Lower leg skin (tissue), 4 donors: ENCODE measurements at places on chromosomes 6 and 20.

- no peak for DNase-seq
These were observed 3.8 kb upstream of the TUBB1 start for GRCh38 chr20:59015411-59015810.

DNA sequence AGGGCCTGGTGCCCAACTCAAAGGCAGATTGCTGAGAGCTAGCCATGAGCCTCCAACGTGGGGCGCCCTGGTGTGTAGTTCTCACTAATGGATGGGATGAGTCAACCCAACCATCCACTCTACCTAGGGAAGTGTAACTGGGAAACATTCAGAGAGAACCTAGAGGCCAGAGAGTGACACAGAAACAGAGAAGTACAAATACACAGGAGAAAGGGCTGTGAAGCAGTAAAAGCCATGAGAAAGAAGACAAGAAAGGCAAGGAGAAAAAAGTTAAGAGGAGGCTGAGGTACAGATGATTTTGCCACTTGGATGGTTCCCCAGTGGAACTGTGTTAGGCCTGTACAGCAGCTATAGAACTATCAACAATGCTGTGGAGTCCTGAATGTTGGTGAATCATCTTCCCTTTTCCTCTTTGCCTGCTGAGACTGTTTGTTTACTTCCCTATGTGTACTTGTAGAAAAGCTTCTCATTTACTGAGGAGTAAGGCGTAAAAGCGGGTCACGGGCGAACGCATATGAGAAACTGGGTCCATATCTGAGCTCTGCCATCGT, 39.0 kb downstream of the MAN1A1 start:
- no peak for DNase-seq

GRCh38 chr6:89669002-89669401, 30.5 kb upstream of the LYRM2 start:
- DNase-seq = no peak

GRCh38 chr6:167565884-167566599, 241.2 kb downstream of the TTLL2 start:
- DNase-seq = peak; percentile 31

DNA sequence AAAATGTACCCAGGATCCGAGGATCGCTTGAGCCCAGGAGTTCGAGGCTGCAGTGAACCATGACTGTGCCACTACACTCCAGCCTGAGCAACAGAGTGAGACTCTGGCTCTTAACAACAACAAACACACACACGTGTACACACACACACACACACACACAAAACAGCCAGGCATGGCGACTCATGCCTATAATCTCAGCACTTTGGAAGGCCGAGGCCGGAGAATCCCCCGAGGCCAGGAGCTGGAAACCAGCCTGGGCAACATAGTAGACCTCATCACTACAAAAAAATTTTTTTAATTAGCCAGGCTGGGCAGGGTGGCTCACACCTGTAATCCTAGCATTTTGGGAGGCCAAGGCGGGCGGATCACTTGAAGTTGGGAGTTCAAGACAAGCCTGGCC, 23.3 kb upstream of the ARFGEF2 start:
- peak; percentile 21 for DNase-seq

- no peak for DNase-seq
These were observed 17.5 kb downstream of the GSTA2 start for GRCh38 chr6:52745764-52746201.

DNA sequence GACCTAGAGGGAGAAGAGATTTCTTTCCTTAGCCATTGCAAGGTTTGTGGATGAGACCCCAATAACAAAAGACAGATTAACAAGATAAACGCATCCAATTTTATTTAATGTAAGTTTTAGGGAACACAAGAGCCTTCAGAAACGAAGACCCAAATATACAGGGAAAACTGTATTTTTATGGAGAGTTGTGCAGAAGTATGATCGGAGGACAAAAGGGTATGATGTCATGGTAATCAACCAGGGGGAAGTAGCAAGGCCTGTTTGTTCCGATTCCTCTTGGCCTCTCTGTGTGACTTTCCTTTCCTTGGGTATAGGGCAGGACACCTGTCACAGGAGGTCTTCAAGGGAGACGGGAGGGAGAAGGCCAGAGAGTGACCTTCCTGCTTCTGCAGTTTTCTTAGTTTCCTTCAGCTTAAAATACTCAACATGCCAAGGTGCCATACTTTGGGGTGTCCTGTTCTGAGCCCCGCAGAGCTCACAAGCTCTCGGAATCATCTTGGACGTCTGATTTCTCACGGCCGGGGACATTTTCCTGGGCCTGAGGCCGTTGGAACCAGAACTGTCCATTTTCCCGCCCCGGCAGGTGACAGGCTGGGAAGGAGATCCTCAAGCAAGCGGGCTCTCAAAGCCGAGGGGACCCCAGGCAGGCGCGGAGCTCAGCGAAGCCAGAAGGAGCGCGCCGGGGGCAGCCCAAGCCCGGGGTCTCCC, 21.7 kb downstream of the TMC2 start:
- no peak for DNase-seq

DNA sequence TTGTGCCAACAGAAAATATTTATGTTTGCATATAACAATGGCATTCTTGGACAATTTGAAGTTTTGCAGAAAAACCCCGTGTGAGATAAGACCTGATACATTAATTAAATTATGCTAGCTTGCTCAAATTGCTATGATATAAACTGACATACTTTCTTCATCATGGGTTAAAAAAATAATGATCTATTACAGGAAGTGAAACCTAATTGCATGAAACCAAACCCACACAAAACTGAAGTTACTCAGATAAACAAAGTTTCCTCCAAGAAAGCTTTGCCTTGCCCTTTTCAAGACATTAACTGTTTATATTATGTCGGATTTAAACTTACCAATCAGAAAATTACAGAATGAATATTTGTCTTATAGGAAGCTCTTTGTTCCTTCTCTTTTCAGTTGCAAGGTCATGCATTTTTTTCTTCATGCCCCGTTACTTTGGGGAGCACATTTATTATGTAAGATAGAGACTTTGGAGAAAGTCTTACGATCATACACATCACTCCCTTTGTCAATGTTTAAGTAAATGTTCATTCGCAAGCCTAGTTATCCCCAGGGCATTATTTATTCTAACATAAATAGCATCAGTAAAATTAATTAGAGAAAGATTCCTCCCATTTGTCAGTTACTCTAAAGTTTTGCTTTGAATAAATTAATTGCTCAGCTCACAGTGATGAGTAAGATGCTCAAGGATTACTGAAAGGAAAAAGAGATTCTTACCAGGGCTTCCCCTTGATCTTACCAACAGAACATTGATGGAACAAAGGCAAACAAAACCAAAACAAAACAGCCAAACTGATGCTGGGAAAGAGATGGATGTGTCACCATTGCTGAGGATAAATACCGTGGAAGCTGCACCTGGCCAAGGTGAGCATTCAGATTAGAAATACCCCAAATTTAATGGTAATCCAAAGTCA, 14.8 kb upstream of the TMEM244 start:
- no peak for DNase-seq

- DNase-seq = no peak
These were observed 48.1 kb downstream of the MAN1A1 start for GRCh38 chr6:119301429-119301828.

DNA sequence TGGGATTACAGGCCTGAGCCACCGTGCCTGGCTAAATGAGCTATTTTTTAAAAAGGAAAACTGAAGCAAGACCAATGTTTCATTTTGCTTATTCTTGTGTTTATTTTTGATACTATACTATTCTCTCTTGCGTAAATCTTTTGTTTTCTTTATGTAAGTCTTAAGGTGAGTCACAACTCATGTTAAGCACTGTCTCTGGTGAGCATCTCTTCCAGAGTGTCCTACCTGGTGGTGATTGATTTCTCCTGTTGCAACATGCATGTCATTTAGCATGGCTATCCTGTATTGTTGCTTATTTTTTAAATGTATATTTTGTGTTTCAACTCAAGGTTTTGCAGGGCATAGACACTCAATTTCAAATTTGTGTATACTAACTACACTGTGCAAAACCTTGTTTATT, 336.0 kb downstream of the RFPL4B start:
- no peak for DNase-seq

- no peak for DNase-seq
These were observed 68.8 kb upstream of the LTV1 start for GRCh38 chr6:143774347-143774746.

GRCh38 chr6:16396497-16397319, 158.3 kb downstream of the GMPR start:
- no peak for DNase-seq

DNA sequence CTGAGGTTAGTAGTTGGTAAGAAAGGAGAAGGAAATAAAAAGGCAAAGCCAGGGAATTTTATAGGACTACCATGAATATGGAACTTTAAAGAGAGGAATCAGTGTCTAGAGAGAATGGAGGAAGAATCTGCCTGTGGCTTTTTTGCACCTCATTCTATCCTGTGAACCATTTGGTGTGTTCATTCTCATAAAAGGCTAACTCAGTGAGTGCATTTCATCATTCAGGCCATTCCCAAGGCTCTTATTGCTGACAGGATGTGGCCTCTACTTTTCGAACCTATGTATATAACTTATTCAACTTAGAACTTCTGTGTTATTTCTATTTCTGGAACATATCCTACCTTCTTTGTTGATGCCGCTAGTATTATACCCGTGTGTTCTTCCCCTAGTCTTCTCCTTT, 27.1 kb downstream of the HSF2 start:
- DNase-seq = no peak

DNA sequence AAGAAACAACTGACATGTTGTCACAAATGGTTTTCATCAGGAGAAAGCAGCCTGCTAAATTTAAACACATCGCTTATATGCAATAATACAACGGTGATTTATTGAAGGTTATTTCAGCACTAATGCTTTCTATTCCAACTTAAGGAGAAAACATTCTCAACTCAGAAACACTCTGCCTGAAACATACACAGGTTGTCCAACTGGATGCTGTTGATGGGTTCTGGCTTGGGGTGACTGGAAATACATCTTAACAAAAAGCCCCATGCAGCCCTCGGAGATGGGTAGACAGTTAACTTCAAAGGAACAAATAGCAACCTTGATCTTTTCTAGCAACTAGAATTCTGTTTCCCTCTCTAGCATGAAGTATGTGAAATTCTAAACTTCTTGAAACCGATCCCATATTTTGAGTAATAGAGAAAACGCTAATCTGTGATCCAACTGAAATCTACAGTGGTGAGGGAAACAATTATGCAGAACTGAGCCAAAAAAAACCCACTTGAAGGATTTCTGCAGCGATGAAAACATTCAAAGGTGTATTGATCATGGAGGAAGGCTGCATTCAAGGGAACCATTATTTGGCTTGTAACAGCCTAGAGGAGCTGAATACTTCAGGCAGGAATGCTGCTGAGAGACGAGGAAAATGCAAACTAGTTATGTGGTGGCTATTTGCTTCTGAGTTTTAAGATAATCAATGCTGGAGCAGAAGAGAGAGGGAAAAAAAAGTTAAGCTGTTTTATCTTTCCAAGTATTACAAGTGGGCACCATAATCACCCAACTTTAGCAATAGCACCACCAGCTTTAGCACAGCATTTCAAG, 6.9 kb downstream of the ZMYND8 start:
- DNase-seq = no peak

DNA sequence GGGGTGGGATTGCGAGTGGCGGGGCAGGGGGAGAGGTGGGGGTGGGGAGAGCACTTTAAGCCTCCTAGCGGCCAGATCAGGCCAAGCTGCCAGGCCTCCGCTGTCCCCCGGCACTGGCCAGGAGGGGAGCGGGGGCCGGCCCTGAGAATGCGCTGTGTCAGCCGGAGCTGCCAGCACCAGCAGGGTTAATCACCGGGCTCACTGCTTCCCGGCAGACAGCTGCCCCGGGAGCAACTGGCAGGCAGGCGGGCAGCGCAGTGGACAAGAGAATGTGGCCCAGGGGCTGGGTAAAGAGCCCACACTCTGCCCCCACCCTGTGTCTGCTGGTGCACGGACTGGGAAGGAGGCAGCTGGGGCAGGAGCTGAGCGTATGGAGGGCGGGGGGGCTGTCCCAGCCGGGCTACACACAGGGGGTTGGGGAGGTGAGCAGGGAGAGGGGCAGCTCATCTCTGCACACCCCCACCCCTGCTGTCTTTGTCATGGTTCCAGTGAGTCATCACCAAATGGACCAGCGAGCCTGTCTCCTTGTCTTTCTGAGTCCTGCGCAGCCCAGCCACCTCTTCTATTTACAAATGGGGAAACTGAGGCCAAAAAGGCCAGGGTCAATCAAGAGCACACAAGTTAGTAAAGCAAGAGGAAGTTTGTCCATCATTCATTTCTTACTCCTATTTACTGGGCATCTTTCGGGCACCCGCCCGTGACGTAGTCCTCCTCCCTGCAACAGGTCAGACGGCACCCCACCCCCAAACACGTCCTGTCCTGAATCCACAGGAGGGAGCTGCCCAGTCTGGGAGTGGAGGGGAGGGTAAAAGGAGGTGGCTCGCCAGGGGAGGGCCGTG, 2.1 kb upstream of the LAMA5 start:
- DNase-seq = no peak

DNA sequence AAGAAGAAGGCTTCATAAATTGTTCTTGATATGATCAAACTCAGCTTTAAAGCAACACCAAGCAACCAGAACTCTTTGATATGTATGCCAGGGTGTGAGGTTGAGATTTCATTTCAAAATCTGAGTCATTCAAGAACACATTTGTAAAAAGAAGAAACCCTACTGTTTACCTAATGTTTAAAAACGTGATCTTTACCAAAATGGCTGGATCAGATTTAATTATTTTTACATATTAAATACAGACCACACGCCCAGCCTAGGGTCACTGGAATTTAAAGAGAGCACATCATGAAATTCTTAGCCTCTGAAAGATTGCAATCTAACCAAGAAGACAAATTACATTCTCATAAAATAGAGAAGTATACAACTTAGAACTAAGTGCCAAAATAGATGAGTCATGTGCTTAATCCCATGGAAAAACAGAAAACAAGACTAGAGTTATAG, 206.8 kb upstream of the SMLR1 start:
- DNase-seq = no peak

- no peak for DNase-seq
These were observed 48.7 kb downstream of the MAP7 start for GRCh38 chr6:136501514-136501913.

DNA sequence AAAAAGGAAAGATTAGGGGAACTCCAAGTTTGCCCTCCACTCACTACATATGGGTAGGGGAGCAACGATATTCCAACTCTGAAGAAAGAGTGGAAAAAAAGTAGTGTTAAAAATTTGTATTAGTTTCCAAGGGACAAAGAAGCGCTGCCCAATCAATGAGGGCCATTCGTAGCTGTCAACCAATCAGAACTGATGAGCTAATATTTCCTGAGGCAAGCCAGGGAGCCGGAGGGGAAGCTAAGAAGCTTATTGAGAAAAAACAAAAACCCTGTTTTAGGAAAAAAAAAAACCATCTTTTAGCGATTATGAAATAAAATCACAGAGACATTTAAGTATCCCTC, 59.5 kb downstream of the TRIM38 start:
- DNase-seq = peak; percentile 70

DNA sequence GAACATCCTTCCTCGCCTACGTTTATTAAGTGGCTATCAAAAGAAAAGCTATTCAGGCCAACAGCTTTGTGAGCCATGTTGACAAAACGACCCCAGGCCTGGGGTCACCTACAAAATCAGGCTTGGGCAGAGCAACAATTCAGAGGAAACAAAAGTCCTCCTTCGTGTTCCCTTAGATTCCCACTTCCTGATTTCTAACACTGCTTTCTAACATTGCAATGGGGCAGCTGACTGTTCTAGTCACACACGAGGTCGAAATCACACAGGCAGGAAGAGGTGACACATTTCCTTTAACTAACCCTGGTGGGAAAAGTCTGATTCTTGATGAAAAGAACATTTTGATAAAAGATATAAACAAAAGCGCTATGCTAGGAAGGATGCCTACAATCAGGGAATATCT, 31.9 kb downstream of the WDR27 start:
- DNase-seq = no peak

GRCh38 chr6:137430954-137431353, 63.2 kb downstream of the OLIG3 start:
- DNase-seq = no peak
